ENCODE measurements at places on chromosomes 3 and 15.

- no peak for DNase-seq
Measured at GRCh38 chr3:14460342-14461005, 58.1 kb downstream of the SLC6A6 start.

GRCh38 chr15:40743485-40743901 lies 11.6 kb downstream of the RMDN3 start:
- DNase-seq, result no peak

GRCh38 chr3:137325170-137325569 lies 367.4 kb downstream of the IL20RB start:
- DNase-seq, result no peak

DNA sequence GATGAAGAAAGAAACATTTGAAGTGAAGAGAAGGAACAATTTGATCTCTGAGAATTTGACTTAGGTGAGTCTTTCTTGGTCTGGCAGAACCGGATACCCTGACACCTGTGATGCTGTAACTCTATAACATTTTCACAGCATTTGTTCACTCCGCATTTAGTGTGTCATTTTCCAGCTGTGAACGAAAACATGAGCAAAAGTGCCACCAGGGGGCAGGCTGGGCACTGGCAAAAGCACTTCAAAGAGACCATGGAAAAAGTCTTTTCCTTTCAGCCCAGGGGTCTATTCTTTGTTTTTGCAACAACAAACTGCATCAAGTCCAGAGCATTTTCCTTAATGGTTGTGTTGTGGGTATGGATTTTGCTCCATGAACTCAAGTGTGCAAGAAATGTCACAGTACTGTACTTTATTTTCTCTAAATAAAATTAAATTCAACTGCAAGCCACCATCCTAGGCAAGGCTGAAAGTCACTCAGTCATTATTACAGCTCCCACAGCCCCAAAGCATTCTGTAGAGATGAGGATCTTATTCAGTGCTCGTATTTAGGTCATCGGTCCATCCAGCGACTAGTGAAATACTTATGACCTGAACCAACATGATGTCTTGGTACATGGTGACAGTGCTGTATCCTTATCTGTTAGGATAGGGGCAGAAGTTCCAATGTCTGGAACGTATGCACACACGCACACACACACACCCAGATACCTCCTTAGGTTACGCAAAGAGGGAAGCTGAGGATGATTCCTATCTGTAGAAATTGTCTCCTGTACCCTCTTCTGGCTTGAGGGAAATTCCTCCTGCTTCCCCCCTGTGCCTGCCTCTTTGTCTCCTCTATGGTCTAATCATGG lies 125.5 kb downstream of the GADL1 start:
- no peak for DNase-seq
